ENCODE measurements at places on chromosomes 12 and 14.

DNA sequence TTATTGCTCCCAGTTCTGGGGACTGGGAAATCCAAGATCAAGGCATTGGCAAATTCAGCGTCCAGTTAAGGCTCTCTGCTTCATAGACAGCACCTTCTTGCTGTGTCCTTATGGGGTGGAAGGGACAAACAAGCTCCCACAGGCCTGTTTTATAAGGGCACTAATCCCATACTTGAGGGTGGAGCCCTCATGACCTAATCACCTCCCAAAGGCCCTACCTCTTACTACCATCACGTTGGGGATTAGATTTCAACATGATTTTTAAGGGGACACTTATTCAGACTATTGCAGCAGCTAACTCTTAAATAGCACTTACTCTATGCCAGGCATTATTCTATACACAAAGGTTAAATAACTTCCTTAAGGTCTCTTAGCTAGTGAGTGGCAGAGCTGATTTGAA, 17.3 kb downstream of the TOGARAM1 start:
- no peak for DNase-seq

- DNase-seq = no peak
Observed at GRCh38 chr12:111842556-111843396, 748 bp downstream of the MAPKAPK5 start.

- DNase-seq = no peak
Observed at GRCh38 chr12:54561164-54561563, 11.8 kb downstream of the PDE1B start.

- DNase-seq = no peak
Observed at GRCh38 chr14:65499138-65499537, 86.6 kb downstream of the FUT8 start.

DNA sequence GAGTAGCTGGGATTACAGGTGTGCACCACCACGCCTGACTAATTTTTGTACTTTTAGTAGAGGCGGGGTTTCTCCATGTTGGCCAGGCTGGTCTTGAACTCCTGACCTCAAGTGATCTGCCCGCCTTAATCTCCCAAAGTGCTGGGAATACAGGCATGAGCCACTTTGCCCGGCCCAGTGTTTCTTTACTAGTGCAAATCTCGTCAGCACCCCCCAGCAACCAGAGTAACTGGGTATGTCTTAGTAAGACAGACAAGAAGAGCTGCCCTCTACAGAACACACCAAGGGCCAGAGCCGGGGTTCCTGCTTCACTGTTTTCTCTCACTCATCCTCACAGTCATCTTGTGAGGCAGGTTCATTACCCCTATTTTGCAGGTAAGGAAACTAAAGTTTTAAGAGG, 78.5 kb upstream of the GPR68 start:
- DNase-seq = no peak

- DNase-seq = no peak
Observed at GRCh38 chr14:39396448-39396847, 35.8 kb downstream of the FBXO33 start.

GRCh38 chr12:125329239-125330102, 264.2 kb downstream of the AACS start:
- DNase-seq = no peak

- no peak for DNase-seq
Observed at GRCh38 chr12:62744551-62744950, 190.4 kb downstream of the PPM1H start.

GRCh38 chr12:116144384-116144783, 133.1 kb downstream of the MED13L start:
- DNase-seq = no peak

DNA sequence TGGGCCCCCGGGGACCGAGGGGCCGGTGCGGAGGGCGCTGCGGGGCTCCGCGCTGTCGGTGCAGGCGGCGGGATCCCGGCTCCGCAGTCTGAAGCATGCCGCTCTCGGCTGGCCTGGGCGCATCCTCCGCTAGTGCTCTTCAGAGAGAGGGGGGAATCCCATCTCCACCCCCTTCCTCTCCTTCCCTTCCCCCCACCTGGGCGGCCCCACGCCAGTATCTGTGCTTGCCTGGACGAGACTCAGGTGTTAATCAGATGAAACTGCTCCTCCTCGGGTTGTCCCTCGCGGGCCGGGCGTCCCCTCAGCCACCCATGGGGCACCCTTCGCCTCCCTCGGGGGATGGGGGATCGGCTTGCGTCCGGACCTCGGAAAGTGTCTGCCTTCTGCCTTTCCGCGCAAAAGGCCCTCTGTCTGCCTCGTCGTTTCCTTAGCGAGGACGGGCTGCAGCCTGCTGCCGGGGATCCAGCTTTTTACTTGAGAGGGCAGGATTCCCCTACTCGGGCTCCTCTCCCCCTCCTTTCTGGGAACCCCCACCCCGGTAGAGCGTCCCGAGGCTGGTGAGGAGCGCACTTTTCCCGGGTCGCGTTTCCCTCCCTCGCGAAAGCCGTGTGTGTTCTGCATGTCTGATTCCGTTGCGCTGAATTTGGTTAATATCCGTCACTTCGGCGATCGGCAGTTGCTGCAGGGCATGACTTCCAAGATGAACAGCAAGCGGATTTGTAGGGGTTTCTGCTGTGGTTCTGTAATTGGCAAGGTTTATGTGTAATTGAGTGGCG, 1.1 kb downstream of the GPHN start:
- no peak for DNase-seq

- no peak for DNase-seq
Observed at GRCh38 chr12:63066782-63067181, 84.2 kb downstream of the AVPR1A start.

DNA sequence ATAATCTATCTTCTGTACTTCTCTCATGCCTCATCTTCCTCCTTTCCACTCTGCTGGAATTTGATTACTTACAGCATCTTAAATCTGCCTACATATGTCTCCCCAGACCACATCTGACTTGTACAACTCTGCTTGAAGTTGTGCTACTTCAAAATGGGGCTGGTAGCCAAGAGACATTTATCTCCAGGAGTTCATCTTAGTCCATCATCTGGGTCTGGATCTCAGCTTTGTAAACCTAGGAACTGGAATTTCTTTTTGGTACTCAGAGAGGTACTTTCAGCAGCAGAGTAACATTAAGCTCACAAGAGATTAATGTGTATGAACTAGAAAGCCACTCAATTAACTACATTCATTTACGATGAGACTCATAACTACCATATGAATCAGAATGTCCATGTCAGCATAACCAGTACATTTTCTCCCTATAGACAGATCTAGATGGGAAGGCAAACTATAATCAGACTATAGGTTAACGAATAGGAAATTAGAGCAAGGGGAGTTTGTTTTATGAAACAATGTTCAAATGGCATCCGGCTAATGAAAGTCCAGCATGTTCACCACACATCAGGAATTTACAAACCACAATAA, 178.8 kb downstream of the CEP128 start:
- DNase-seq = no peak

DNA sequence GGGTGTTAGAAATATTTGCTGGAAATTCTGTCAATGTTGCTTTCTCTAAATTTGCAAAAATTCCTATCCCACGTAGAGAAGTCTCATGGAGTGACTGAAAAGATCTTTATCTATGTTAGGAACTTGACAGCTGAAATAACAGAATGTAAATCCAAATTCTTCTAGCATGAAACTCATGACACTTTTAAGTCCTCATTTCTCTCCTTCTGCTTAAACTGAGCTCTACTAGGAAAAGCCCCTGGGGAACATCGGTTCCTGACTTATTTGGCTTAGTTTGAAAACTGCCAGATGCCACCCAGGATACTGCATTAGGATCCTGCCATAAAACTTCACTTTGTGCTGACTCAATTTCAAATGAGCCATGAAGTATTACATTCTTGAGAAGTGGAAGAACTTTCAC, 426.0 kb downstream of the GALC start:
- no peak for DNase-seq

- no peak for DNase-seq
Observed at GRCh38 chr14:67151082-67151666, 38.1 kb upstream of the GARIN2 start.

DNA sequence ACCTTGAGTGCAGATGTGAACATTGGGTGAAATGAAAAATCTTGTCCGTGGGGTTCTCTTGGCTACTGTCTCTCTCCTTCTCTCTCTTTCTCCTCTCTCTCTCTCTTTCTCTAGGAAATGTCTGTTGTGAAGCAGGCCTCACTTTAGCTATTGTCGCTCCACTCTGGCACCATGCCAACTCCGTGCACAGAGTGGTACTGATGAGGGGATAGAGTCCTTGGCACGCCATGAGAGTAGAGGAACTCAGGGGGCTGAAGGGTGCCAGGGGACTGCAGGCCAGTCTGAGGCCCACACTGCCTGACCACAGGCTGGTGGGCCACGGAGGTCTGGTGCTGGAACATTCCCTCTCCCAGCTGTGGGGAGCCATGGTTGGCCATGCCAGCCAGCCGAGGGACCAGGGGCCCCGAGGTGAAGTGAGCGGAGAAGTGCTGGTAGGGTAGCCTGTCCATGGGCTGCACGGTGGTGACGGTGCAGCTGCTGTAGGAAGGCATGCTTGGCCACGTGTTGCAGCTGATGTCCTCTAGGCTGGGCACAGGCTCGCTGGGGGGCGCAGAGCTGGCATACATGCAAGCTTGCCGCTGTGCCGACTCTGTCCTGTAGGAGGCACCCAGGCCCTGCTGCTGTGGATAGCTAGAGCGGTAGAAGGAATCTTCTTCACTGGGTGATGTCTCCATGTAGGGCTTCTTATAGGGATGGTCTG, 50.4 kb downstream of the TBX5 start:
- DNase-seq = no peak

GRCh38 chr12:94152292-94153078, 4.1 kb downstream of the PLXNC1 start:
- DNase-seq = no peak

DNA sequence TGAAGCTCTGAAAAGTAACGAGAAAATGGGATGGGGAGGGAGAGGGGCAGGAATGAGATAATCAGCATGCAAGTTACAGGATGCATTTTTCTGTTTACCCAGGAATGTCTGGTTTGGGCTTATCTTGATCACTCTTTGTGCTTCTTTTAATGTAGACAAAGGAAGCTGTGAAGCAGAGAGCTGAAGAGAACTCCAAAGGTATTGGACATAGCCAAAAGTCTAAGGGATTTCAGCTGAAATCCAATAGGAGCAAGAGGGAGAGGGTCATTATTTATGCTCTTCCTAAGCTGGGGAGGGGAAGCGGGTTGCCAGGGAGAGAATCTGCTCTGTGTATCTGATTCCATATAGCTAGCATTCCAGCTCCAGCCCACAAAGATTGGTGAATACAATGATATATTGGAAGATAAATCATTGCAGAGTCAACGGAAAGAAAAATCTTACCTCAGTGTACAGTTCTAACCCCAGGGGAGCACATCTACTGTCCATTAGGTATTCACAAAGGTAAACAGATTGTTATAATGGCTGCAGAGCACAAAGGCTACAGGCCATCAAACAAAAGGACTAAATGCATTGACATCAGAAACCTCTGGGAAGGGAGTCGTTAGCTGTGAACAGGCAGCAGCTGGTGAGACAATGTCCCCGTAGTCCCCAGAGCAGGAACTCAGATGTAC, 61.0 kb upstream of the PELI2 start:
- no peak for DNase-seq

DNA sequence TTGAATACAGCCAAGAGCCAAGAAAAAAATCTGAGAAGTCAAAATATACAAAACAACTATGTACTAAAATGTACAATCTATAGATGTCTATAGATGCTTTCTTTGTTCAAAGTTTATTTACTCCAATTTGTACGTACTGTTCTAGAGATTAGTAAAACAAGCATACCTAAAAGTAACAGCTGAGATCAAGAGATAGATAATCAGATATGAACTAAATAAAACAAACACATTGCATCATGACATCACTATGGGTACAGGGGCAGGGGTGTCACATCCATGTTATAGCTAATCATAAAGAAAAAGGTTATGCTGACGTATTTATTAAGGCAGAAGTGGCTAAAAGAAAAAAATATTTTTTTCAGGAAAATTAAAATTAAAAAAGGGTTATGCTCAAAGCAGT, 72.0 kb upstream of the BBS10 start:
- DNase-seq = no peak

- DNase-seq = no peak
Observed at GRCh38 chr14:71586131-71586897, 345.9 kb upstream of the RGS6 start.
